Stimulated activated CD8-positive, alpha-beta memory T cell treated with anti-CD3 and anti-CD28 coated beads, Interleukin-15, amount 100 ng/mL, for 4 hours (primary cell): ENCODE measurements at places on chromosomes 11 and 22.

DNA sequence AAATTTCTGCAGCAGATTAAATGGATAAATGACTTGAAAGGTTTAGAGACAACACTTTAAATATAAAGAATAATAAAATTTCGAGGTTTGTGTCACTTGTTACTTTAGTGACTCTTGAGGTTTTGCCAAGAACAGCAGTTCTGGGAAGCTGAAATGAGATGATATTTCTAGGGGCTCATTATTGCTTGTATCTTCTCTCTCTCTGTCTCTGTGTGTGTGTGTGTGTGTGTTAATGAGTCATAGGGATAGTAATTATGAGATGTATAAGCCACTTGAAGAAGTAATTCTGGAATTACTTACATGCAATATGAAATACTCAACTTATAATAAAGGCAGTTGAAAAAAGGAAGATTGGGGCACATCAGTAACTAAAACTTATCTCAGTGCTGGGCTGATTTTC lies 9.6 kb upstream of the OR10G7 start:
- DNase-seq = no peak

DNA sequence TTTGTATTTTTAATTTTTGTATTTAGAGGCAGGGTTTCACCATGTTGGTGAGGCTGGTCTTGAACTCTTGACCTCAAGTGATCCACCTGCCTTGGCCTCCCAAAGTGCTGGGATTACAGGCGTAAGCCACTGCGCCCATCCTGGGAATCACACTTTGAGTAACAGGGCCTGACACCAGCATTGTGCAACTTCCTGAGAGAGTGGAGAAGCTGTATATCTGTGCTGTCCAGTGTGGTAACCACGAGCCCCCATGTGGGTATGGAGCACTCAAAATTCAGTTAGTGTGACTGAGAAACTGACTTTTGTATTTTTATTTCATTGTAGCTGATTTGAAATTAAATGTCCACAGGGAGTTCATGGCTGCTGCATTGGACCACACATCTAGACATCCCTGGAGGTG lies 36.2 kb downstream of the MPPED1 start:
- no peak for DNase-seq

DNA sequence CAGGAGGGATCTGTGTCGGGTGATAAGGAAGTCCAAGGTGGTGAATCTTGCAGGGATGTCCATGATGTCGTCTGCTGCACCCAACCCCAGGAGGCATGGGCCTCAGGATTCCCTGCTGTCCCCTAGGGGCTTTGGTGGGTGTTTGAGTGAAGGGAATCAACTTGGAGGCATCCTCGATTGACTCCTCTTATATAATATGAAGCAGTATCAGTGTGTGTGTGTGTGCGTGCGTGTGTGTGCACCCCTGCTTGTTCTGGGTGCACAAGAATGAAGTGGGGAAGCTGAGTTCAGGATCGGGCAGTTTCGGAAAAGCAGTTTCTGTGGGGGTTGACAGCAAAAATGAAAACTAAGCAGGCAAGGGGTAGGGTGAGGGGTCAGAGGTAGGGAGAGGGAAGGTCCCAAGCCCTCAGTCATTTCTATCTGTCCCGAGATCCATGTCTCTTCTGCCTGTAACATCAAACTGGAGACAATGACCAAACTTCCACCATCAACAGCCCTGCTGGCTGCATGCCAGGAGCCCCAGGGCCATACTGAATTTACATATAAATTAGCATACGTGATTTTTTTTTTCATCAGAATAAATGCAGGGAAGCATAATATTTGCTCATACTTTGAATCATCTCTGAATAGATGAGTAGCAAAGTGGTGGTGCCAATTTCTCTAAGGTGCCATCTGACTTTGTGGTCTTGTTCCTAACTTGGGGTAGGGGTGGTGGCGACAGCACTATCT lies 2.0 kb downstream of the NTM start:
- DNase-seq = no peak

GRCh38 chr11:72821221-72821919 lies 7.2 kb downstream of the ATG16L2 start:
- no peak for DNase-seq

GRCh38 chr22:19643448-19644313 lies 70.6 kb upstream of the SEPTIN5 start:
- no peak for DNase-seq

DNA sequence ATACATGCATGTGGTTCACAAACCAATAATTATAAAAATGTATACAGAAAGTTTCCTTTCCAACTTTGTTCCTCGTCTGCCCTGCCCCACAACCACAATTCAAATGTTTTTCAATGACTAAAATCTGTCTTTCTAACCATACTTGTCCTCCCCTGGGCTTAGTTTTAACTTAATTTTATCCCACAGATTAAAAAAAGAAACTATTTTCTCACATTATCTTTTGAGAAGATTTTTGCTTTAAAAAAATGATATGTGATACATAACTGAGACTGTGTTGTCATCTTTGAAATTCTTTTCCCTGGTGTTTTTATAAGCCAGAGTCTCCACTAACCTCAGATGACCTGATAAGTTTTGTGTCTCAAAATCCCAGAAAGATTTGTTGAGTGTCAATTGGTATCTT lies 79.0 kb downstream of the FDX1 start:
- no peak for DNase-seq

DNA sequence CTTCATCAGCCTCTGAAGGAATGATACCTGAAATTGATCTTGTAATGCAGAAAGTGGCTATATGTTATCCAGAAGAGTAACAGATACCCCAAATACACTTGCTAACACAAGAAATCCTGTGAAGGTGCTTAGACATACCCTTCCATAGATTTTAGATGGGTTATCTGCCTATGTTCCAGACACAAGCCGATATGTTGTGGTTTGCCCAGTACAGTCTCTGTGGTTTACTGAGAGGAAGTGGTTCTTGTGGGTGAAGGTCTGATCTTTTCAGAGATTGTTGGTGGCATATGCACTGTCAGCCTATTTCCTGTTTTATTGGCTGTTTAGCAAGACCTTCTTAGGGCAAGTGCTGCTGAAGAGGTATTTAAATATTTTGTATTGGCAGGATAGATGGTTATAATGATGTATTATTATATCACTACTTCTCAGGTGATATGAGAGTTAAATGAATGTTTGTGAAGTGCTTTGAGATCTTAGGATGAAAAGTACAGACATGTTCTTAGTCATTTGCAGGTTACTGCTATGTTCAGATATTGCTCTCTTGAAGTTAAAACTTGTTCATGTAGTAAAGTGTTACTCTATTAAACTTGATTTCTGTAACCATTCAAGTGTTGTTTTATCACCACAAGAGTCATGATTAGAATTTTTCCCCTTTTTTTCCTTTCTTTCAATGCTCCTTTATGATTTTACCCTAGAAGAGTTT lies 8.2 kb downstream of the ARHGEF12 start:
- no peak for DNase-seq

- DNase-seq = no peak
Measured at GRCh38 chr11:20156876-20157613, 3.2 kb downstream of the DBX1 start.

- DNase-seq = no peak
Measured at GRCh38 chr11:26801601-26802000, 79.7 kb upstream of the SLC5A12 start.

DNA sequence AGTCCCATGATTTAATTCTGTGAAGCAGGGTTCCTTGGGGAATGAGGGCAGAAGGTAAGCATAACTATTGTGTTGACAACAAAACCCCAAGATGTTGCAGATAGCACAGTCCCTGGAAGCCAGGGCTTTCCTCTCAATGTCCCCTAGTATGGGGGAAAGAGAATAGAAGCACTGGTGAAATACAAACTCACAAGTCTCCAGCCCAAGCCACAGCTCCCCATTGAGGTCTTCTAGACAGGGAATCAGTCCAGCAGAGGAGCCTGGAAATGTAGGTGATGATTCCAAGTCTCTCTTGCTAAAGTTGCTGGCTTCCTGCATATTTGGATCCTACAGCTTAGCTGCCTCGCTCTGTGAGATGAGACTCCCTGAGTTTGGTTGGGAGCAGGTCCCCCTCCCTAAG lies 31.7 kb upstream of the DRD2 start:
- no peak for DNase-seq

GRCh38 chr22:39983346-39983745 lies 11.4 kb upstream of the FAM83F start:
- DNase-seq = no peak

- DNase-seq = no peak
Measured at GRCh38 chr11:104799251-104799650, 99.0 kb downstream of the CASP12 start.

DNA sequence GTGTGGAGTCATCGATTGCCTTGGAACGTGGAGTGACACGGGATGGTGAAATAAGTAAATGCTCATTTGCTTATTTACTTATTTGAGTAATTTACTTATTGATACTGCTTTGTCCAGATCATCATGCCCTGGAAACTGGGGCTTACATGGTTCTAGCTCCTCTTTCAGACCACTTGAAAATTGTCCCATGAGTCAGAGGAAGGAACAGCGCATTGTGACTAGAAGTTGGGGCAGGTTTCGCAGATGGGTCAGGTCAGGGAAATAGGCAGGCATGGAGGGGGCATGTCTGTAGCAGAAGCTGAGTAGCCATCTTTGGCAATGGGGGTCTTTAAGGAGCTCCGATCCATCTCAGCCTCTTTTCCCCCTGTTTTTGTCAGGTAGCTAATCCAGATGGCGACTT lies 104.2 kb upstream of the SORL1-AS1 start:
- no peak for DNase-seq

- DNase-seq = no peak
Measured at GRCh38 chr11:126924376-126925040, 76.1 kb downstream of the KIRREL3 start.

- no peak for DNase-seq
Measured at GRCh38 chr11:8253566-8253965, 10.1 kb downstream of the LMO1 start.

- DNase-seq = no peak
Measured at GRCh38 chr22:46894081-46894671, 131.7 kb downstream of the TBC1D22A start.

- DNase-seq = peak; percentile 4
Measured at GRCh38 chr11:120908461-120909181, 115.3 kb upstream of the TBCEL start.

- no peak for DNase-seq
Measured at GRCh38 chr11:77026743-77027142, 7.5 kb upstream of the B3GNT6 start.

DNA sequence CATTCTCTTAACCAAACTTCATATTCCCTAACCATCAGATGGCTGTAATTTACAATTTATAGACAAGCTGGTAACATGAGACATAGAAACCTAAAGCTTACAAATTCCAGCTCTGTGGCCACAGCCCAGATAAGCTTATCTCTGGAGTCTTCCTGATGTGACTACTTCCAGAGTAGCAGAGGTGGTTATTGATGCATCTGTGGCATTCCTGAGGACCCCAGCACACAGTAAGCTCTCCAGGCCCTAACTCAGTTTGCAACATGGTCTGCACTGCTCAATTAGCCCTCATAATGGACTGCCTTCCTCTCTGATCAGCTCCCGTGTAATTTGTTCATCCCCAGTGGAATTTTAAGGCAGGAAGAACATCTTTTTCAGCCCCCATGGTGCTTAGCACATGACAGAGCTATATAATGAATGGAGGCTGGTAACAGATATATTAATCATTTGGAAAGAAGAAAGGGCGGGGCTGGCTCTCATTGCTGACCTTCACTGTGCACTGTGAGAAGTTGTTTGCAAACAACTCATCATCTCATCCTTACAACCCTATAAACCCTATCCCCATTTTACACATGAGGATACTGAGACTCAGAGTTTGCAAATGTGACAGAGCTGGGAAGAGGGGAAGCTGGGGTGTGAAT lies 30.1 kb upstream of the KCNJ11 start:
- DNase-seq = no peak

GRCh38 chr11:119741369-119742262 lies 12.6 kb upstream of the NECTIN1 start:
- DNase-seq = peak; percentile 26

- DNase-seq = no peak
Measured at GRCh38 chr11:32099516-32099915, 8.6 kb downstream of the RCN1 start.

DNA sequence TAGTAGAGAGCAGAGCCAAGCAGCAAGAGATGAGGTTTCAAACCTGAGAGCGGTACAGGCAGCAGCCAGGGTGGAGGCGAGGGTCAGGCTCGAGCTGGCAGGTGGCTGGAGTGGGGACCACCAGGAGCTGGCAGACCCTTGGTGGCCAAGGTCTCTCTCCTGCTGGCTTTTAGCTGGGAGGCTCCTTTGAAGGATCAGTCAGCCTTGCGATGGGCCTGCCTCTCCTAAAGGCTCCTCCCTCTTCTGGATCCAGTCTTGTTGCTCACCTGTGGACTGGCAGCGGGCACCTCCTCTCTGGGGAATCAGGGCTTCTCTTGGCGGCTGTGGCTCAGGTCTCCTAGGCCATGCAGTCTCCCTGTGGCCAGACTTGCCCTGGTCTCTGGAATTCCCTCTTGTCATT lies 24.8 kb downstream of the TPST2 start:
- DNase-seq = no peak

- DNase-seq = no peak
Measured at GRCh38 chr11:133705873-133706272, 139.4 kb downstream of the SPATA19 start.

- no peak for DNase-seq
Measured at GRCh38 chr22:29184849-29185490, 20.7 kb upstream of the EMID1 start.

DNA sequence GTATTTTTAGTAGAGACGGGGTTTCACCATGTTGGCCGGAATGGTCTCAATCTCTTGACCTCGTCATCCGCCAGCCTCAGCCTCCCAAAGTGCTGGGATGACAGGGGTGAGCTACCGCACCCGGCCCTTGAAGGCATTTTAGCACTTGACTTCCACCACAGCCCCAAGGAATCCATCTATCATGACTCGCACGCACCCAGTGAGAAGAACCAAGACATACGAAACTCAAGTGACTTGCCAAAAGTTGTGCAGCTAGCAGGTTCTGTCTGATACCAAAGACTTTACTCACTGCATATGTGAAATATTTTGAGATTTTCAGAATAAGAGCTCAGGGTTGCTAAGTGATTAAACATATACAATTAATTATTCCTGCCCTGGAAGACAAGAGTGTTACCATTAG lies 21.0 kb downstream of the FLI1 start:
- DNase-seq = no peak

- peak; percentile 34 for DNase-seq
Measured at GRCh38 chr22:28019881-28020861, 101.1 kb upstream of the PITPNB start.

- DNase-seq = no peak
Measured at GRCh38 chr11:19455731-19456130, 215.0 kb upstream of the E2F8 start.

- peak; percentile 54 for DNase-seq
Measured at GRCh38 chr22:37162221-37163095, 12.7 kb upstream of the IL2RB start.

DNA sequence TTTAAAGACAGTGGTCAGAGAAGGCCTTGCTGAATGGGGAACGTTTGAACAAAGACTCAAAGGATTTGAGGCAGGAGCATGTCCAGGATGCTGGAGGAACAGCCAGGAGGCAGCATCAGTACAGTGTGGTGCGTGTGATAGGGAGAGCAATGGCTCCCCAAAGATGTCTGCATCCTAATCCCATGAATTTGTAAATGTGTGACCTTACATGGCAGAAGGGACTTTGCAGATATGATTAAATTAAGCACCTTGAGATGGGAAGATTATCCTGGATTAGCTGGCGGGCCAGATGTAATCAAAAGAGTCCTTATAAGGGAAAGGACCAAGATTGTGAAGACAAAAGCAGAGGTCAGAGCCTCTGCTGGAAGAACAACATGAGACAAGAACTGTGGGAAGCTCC lies 24.6 kb upstream of the FAT3 start:
- DNase-seq = no peak

- DNase-seq = no peak
Measured at GRCh38 chr11:134229126-134229790, 4.8 kb downstream of the VPS26B start.
